ENCODE measurements at places on chromosomes 12 and 14.

GRCh38 chr12:105803292-105803691 is 335.5 kb downstream of the NUAK1 start:
- DNase-seq = no peak

DNA sequence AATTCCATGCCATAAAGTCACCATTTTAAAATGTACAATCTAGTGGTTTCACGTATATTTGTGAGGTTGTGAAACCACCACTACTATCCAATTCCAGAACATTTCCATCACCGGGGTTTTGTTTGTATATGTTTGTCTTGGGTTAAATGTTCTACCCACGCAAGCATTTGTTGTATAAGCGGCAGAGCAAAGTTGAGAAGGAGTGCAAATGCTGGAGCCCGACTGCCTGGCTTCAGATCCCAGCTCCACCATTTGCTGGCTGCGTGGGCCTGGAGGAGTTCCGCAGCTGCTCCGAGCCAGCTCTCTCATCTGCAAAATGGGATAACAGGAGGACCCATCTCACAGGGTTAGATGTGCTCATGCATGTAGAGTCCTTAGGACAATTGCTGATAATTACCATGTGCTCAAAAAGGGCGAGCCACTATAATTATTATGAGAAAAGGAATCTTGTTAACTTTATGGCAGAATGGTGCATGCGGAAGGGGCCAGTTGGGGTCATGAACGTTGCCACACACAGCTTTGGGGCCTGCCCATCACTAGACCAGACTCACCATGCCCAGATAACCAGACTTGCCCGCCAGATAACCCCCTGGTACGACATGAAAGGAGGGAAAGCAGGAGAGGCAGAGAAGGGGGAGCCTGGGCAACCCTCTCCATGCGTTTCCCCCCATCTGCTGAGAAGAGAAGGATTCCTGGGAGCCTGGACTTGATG is 6.4 kb downstream of the ACTN1 start:
- DNase-seq = no peak

DNA sequence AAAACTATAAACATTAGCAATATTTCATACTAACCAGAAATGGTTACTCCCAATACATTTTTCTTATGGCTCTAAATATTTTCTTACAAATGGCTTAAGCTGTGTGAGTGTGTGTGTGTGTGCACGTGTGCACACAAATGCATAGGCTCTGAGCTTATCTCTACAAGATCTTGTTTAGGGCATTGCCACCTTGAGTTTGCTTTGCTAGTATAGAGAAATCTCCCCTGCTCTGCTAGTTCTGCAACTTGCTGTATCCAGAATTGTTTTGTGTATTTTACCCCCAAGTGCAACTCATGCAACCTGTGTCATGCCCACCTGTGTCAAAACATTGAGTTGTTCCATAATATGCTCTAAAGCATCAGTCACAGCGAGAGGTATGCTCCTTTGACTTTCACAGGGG is 72.5 kb upstream of the DUSP6 start:
- no peak for DNase-seq

DNA sequence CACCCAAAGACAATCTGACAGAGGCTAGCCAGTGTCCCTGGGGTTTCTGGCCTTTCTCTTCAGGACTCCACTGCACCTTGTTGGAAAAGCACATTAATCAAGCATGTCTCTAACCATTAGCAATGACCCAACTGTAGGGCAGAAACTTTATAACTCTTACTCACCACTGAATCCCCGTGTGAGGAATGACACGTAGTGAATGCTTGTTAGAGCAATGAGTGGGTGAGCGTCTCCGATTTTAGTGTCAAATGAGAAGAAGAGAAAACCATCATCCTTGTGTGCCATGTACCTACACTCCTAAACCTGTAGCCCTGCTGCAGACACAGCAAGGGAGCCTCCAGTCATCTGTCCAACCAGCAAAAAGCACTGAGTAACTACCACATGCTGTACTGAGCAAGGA is 56.5 kb upstream of the GPR68 start:
- no peak for DNase-seq

DNA sequence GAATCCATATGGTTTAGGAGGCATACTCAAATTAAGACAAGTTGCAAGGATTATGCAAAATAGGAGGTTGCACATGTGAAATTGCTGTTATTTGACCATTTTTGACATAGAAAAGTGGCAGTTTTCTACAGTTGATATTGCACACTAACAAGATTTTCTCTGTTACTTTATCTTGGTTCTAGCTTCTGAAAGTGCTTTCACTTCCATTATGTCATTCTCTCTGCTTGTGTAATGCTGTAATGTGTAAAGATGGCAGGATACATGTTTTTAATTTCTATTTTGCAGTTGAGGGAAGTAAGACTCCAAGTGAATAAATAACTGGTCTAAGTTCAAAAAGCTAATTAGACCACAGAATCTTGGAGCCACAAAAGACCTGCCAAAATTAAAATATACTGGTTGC is 60.6 kb downstream of the MYRFL start:
- DNase-seq = no peak

- no peak for DNase-seq
Measured at GRCh38 chr14:39880106-39880695, 448.0 kb upstream of the FBXO33 start.

GRCh38 chr14:73253323-73253610 is 16.0 kb downstream of the PAPLN start:
- no peak for DNase-seq

DNA sequence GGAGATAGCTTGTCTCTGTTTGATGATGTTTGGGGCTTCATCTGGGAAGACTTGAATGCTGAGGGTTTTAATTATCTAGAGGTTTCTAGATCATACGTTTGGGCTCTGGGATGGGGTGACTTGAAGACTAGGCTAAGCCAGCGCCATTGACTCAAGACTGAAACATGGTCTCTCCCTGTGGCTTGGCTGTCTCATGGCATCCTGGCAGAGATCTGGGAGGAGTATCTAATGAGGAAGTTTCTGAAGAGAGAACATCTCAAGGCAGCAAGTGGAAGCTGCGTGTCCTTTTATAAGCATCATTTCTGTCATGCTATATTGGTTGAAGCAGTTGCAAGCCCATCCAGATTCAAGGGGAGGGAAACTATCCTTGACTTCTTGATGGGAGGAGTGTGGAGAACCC is 104.8 kb downstream of the UNC79 start:
- DNase-seq = no peak

- no peak for DNase-seq
Measured at GRCh38 chr14:33941718-33942117, 9.2 kb downstream of the EGLN3 start.

DNA sequence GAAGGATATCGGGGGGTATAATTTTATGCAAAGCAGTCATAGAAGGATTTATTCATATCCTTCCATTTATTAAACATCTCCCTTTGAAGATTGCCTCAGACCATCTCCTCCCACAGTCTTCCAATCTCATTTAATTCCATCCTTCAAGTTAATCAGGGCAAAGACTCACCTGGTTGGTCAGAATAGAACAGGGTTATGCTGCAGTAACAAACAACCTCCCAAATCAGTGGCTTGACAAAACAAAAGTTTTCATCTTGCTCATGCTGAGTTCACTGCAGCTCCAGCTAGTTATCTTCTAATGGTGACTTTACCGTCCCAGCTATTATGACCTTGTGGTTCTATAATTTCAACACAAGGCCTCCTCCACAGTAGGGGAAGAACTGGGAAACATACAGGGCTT is 48.8 kb upstream of the MTERF2 start:
- no peak for DNase-seq

GRCh38 chr14:52538623-52539022 is 13.7 kb downstream of the TXNDC16 start:
- no peak for DNase-seq

DNA sequence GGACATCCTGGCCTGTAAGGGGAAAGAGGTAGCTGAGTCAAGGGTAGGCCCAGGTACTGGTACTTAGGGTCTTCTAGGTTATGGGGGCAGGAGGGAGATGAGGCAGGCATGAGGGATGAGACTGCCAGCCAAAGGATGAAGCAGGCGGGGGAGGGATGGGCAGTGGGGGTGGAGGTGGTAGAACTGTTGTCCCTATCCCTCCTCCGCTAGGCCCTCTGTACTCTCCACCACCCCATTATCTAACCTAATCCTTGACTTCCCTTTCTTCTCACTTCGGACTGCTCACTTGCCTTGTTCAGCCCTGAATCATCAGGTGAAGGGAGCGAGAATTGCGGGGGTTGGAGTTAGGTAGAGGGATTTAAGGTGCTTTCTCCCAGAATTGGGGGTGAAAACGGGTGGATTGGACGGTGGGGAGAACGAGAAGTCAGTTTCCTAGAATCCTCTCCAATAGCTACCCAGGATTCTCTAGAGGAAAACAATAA is 562 bp downstream of the PAN2 start:
- no peak for DNase-seq

GRCh38 chr12:8667270-8667669 is 4.6 kb upstream of the MFAP5 start:
- no peak for DNase-seq

- no peak for DNase-seq
Measured at GRCh38 chr14:101827286-101827685, 65.8 kb downstream of the PPP2R5C start.

- no peak for DNase-seq
Measured at GRCh38 chr12:50926415-50926814, 25.9 kb upstream of the HIGD1C start.

DNA sequence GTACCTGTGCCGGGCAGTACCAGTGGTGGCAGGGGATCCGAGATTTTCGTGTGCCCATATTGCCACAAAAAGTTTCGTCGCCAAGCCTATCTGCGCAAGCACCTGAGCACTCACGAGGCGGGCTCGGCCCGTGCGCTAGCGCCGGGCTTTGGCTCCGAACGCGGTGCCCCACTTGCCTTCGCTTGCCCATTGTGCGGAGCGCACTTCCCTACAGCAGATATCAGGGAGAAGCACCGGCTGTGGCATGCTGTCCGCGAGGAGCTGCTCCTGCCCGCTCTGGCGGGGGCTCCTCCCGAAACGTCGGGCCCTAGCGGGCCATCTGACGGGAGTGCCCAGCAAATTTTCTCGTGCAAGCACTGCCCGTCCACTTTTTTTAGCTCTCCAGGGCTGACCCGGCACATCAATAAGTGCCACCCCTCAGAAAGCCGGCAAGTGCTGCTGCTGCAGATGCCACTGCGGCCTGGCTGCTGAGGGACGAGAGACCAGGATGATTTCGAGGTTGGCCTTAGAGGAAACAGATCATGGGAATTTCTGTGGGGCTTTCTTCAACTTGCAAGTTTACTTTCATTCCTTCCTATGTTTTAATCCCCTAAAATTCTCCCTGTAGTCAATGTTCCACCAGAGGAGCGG is 1.6 kb downstream of the INSM2 start:
- peak; percentile 4 for DNase-seq

DNA sequence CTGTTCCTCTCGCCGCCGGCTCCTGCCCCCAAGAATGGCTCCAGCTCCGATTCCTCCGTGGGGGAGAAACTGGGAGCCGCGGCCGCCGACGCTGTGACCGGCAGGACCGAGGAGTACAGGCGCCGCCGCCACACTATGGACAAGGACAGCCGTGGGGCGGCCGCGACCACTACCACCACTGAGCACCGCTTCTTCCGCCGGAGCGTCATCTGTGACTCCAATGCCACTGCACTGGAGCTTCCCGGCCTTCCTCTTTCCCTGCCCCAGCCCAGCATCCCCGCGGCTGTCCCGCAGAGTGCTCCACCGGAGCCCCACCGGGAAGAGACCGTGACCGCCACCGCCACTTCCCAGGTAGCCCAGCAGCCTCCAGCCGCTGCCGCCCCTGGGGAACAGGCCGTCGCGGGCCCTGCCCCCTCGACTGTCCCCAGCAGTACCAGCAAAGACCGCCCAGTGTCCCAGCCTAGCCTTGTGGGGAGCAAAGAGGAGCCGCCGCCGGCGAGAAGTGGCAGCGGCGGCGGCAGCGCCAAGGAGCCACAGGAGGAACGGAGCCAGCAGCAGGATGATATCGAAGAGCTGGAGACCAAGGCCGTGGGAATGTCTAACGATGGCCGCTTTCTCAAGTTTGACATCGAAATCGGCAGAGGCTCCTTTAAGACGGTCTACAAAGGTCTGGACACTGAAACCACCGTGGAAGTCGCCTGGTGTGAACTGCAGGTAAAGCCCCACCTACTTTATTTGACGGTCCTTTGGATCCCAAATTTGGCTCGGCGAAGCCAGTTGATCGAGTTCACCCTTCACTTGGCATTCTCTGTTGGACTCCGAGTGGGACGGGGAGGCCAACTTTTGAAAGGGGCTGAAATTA is 1.5 kb downstream of the WNK1 start:
- peak; percentile 26 for DNase-seq

GRCh38 chr12:105921872-105922669 is 216.7 kb downstream of the NUAK1 start:
- peak; percentile 54 for DNase-seq

- DNase-seq = no peak
Measured at GRCh38 chr12:115638733-115639647, 638.5 kb downstream of the MED13L start.

DNA sequence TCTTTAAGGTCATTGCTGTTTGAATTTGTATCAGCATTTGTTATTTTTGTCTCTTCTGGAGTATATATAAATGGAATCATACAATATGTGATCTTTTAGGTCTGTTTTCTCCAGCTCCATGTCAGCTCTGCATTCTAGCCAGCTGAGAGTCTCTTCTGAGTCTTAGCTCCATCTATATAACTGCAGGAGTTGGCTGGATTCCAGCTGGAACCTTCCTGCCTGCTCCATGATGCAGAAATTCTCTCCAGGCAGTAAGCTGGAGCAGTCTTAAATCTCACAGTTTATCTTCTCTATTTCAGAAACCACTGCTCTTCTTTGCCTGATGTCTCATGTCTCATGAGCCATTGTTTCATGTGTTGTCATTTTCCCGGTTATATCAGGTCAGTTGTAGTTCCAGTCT is 827.6 kb downstream of the NRXN3 start:
- DNase-seq = peak; percentile 70

Data from cerebellum (tissue), 4 donors.